Stimulated activated CD8-positive, alpha-beta memory T cell treated with anti-CD3 and anti-CD28 coated beads, Interleukin-4, amount 100 ng/mL, for 48 hours (primary cell): ENCODE measurements at places on chromosomes 11 and 22.
A peak's percentile ranks its signal among the peaks of the same experiment; 100 is the strongest.

DNA sequence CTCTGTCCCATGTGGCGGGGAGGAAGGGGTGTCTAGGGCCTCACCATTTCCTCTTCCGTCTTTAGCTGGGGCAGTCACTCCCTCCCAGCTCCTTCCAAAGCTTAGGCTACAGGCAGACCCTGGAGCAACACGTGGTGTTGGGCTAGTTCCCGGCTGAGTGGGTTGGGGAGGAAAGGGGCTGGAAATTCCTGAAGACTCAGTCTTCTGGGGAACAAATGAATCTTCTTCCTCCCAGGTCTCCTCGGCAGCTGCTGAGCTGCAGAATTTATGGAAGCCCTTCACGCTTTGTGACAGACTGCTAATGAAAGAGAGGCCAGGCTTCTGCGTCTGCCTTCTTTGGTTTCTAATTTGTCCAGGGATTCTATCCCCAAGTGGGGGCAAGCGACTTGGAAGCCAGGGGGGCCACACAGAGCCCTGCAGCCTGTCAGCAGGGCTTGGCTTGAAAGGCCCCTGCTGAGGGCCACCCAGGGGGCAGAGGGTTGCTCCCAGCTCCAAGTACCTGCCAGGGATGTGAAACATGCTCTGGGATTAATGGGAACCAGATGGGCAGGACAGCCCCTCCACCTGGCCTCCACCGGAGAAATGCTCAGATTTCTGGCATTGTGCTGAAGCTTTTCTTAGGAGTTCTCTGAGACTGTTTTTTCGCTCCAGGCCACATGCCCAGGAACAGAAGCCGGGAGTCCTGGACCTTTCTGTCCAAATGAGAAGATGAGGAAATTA, 123.1 kb downstream of the PKNOX2 start:
- no peak for DNase-seq

- peak; percentile 21 for DNase-seq
Observed at GRCh38 chr11:42524534-42525227, 787.1 kb upstream of the API5 start.

DNA sequence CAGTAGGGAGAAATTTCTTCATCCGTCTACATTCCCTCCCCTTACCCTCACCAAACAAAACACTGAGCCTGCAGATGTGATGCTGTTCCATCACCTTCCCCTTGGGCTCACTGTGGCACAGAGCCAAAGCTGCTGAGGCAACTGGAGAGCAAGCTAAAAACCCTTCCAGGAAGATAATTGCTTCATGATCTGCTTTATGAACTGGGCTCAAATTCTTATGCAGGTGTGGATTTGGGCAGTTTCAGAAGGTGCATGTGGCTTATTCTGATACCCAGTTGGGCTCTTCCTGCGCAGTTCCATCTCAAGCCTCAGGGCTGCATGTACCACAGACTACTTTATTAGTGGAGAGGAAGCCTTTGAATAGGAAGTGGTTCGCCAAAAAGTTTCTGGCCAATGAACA, 58.3 kb downstream of the AAMDC start:
- no peak for DNase-seq

- no peak for DNase-seq
Observed at GRCh38 chr11:105991888-105992287, 30.2 kb downstream of the MSANTD4 start.

DNA sequence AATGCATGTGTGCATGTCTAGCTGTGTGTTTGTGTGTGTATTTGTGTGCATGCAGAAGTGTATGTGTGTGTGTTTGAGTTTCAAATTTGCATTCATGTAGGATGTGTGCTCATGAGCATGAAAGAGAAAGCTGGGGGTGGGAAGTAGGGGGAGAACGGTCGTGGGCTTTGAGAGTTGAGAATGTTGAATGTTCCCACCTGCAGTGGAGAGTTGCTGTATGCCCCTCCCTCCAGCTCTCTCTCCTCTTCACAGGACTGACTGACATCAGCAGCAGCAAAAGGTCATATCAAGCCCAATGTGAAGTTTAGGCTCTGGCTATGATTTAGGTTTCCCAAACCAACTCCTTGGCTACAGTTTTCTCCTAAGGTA, 63.8 kb upstream of the RRAS2 start:
- DNase-seq, result no peak

DNA sequence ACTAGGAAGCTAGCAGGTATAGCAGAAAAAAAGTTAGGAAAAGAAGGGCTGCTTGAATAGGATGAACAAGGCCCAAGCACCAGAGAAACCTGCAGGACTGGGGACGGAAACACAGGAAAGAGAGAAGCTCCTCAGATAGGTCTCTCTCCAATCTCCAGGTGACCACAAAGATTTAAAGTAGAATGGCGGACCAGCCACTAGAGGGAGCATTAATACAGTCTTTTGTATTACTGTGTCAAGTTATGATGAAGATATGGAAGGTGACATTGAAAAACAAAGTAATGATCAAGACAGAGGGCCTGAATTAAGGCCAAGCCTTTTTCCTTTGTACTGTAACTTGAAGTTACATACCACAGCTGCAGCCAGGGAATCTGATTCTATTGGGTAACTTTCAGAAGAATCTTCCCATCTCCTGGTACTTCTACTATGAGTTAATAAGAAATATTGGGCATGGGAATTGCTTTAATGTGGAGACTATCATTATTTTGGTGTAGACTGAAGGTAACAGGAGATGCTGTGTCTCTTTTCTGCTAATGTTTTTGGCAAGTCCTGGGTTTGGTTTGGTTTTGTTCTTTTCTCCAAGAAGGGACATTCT, 33.8 kb downstream of the OR2AG2 start:
- peak; percentile 72 for DNase-seq

DNA sequence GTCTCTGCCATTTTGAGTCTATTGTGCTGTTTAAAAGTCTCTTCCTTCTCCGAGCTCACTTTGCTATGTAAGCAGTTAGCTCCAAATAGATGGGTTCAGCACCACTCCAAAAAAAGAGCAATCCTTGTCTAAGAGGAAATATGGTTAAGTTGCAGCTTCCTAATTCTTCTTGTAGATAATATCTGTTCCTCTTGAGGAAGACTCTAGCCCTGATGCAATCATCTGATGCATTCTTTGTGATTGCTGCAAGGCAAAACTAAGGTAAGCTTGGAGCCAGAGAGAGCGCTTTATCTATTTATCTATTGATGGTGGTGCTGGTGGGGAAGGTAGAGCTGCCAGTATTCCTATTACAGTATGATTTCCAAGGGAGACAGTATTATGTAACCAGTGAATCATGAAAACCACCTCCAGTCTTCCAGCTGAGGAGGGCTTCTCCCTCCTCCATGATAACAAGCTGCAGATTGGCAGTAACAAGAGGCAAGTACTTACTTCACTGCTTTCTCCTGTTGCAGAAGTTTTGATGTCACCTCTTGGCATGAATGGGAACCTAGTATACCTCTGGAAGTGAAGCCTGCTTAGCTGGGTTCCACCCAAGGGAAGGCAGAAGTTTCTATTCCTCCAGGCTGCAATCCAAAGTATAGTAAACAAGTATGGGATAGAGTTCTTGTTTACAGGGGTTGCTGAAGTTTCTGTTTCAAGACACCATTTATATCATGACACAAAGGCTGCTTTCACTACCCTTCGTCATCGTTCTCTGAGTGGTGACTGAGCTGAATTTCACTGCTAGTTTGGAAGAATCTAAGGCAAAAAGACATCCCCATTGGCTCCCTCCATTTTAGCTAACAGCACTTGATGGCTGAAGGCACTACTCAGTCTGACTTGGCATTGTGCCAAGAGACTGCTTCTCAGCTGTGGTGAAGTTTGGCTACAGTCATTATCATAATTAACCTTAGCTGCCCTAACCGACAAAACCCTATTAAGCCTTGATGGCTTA, 49.7 kb downstream of the FDX1 start:
- no peak for DNase-seq

DNA sequence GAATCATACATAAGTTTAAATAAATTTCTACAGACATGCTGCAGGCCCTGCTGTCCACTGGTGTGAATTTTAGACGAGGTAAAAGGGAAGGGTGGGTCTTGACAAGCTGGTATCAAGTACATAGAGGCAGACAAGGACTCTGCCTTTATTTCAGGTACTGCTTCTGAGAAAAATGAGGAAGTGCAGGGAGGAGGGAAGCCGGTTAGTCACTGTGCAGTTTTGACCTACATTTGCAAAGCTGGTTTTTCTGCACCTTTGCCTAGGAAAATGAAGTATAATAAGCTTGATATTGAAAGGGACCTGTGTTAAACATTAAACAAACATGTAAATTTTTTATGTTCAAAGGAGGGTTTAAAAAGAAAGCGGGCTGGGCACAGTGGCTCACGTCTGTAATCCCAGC, 24.6 kb downstream of the TMEM45B start:
- no peak for DNase-seq

- no peak for DNase-seq
Observed at GRCh38 chr11:107706531-107706930, 5.3 kb downstream of the SLN start.

- no peak for DNase-seq
Observed at GRCh38 chr22:23404689-23405365, 175.3 kb downstream of the IGLL1 start.

DNA sequence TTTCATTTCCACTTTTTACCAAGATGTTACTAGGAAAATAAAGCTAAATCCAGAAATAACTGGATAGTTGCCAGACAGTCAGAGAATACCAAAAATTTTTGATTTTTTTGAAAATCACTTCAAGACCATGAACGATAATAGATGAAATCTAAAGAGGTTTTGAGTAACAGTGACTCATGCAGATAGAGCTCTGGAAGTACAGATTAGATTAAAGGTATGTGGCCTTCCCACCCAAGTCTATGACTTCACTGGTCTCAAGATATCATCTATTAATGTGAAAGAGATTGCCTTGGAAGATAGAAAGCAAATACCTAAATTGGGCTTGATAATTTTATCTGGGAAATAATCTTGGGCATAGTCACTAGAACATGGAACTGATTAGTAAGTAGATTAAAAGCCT, 415.9 kb downstream of the METTL15 start:
- DNase-seq, result no peak

GRCh38 chr11:89249196-89249595, 71.5 kb downstream of the TYR start:
- DNase-seq, result no peak

GRCh38 chr22:21451545-21452520, 15.4 kb upstream of the TMEM191C start:
- peak; percentile 18 for DNase-seq

DNA sequence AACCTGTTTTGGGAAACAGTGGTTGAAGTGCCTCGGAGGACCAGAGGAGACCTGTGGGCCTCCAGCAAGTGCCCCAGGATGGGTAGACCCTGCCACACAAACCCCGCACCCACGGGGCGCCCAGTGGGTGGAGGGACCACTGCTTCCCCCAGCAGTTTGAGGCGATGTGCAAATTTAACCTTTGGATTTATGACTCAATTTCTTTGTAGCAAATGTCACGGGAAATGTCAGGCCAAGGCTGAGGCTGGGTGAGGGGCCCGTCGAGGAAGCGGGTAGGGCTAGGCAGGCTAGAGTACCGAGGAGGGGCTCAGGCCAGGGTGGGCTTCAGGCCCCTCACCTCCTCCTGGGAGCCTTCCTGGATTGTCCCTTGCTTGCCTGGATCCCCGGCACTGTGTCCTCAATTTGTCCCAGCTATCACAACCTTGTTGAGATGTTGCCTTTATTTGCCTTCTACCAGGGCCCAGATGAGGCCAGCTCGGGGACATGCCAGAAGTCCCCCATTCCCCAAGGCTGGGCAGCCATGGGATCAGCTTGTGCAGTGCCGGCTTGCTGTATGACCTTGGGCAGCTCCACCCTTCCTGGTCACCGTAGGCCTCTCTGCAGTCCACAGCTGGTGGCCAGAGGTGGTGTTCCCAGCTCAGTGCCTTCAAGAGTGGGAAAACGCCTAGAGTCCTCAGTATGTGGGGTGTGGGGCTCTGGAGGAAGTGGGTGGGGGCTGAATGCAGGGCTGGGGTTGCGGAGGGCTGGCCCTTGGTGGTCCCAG, 39.5 kb upstream of the PRODH start:
- DNase-seq, result no peak

- no peak for DNase-seq
Observed at GRCh38 chr11:35761899-35762298, 99.3 kb downstream of the TRIM44 start.

DNA sequence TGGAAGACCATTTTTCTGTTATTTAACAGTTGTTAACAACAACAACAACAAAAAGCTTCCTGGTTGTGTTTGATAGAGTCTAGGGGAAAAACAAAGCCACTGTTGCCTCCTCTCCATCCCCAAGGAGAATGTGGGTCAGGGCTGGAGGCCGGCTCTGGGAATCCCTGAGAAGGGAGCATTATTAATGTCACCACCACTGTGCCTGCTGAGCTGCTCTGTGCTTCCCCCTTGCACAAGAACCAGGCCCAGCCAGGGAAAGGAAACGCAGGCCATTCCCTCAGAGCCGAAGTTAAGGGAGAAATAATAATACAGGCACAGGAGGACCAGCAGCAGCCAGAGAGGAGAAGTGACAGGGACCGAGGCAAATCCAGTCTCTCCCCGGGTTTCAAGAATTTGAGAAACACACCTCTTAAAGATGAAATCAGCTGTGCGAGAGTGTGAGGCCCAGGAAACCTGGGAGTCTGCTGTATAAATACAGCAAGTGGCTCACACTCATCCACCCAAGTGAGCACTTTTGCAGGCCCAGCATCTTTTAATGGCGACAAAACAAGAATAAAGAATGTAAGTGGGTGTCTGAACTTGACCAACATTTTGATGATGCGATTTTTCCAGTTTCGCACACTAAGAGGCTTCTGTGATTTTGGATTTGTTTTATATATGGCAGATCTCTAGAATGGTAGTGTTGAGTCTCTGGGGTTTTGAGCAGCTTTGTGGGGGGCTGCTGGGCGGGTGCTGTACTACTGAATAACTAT, 539.2 kb downstream of the NTM start:
- no peak for DNase-seq

DNA sequence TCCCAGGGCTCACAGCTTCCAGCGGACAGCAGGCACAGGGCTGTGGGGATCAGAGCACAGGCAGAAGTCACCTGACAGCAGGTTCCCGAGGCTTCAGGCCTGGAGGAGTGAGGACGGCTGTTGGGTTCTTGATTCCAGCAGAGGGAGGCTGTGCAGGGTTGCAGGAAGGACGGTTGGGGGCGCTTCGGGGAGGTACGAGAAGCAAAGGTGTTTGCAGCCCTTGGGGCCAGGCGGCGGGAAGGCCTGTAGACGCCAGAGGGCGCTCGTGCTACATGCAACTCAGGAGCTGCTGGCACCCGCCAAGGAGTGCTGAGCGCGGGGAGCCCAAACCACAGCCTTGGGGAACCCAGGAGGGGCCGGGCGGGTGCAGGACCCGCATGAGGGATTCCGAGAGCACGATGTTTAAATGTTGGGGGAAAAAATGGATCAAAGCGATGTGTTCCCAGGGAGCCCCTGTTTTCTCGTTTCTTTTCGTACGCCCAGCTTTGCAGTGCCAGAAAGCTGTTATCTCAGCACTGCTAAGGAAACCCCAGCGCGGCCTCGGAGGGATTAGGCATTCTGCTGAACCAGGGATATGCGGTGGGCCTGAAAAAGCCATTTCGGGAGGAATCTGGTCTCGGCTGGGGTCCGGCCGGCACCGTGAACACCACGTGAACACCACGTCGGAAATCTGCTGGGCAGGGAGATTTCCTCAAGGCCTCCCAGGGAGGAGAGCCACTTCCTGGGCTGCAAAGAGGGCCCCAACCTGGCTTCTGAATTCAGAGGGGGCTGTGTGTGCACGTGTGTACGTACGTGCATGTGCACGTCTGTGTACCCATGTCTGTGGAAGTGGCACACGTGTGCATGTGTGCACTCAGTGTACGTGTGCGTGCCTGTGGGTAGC, 88.1 kb downstream of the KCNQ1 start:
- DNase-seq, result peak; percentile 97
